ENCODE measurements at places on chromosomes 2 and 18.
A peak's percentile ranks its signal among the peaks of the same experiment; 100 is the strongest.

DNA sequence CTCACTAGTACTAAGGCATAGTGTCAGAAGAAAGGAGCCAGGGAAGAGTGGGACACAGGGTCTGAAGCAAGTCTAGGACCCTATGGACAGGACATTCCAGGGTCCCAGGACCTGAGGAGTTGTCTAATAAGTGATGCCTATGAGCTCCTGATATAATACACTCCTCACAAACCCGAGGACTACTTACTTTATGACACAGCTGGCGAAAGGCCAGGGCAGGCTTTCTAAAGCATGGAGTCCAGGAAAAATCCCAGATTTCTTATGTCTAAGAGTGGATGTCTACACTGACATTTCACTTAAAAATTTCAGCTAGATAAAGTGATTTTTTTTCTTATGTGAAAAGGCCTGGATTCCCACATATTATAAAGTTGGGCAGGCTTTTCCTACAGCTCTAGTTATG is 502.2 kb upstream of the SETBP1 start:
- no peak for DNase-seq

DNA sequence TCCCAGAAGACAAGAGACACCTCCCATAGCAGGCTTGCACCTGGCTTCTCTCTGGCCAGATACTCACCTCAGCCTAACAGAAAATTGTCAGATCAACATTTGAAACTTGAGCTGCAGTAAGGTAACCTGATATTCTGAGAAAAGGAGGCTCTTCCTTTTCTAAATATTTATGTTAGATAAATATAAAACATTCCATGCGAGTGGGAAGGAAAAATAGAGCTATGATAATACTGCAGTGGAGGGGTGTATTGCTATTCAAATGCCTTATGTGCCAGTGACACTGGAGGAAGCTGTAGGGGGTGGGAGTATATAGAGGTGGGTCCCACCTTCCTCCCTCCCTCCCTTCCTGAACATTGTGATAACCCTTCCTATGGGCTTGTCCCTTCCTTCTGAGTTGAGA is 515.5 kb upstream of the CHAC2 start:
- DNase-seq, result no peak

DNA sequence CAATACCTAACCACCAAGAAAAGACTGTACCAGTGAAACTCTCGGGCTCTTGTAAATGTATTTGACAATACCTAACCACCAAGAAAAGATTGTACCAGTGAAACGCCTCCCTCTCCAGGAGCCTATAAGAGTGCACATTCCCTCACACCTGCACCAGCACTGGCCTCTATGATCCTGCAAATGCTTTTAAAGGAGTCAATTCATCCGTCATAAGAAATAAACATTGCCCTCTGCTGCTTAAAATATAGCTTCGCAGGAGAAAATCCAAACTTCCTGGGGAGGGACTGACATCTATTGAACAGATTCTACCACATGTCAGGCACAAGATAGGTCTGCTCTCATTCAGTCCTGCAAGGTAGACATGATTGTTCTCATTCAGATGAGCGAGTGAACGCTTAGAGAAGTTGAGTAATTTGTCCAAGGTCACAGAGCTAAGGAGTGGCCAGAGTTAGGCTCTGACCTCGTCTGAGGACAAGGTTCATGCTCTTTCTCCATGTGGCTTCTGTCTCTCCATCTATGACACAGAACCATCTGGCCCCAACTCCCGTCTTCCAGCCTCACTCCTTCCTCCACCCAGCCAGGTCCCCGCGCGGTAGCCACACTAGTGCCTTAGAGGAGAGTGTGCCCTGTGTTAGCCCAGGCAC is 38.7 kb downstream of the MCFD2 start:
- peak; percentile 94 for DNase-seq

- DNase-seq, result no peak
These were observed 127.9 kb upstream of the PGAP1 start for GRCh38 chr2:197054437-197054836.

GRCh38 chr18:50358844-50359243 is 16.0 kb upstream of the SKA1 start:
- DNase-seq, result no peak

DNA sequence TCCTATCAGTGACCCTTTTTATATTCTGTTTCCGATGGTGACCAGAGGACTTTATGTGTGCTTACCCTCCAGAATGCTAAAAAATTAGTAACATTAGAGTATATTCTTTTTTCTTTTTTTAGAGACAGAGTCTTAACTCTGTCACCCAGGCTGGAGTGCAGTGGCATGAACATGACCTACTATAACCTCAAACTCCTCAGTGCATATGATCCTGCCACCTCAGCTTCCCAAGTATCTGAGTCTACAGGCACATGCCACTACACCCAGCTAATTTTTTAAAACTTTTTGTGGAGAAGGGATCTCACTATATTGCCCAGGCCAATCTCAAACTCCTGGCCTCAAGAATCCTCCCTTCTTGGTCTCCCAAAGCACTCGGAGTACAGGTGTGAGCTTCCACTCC is 74.6 kb downstream of the MALT1 start:
- no peak for DNase-seq

DNA sequence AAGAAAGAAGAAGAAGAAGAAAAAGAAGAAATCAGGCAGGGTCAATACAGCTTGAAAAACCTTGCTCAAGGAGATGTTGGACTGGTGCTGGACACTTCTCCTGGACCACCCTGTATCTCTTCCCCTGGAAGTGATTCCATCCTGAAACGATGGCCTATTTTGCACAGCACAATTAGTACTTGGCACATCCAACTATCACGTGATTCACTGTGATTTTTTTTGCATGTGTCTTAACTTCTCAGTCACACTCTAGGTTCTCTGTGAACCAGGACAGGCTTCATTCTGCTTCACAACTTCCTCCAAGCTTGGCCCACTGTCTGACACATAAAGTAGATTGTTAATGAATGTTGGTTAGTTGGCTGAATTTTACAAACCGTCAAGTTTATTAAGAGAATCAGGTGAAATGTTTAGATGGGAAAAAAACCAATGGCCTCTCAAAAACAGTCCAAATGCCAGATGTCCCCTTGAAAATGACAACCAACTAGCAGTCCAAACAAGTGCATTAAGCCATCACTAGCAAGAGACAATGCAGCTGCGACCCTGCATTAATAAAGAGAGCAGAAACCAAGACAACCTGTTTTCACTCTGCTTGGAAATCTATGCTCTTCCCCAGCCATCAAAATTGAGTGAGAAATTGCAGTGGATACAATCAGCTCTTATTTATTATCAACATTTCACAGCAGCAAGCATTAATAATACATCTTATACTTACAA is 300.0 kb upstream of the CHAC2 start:
- DNase-seq, result no peak

GRCh38 chr18:74351354-74351753 is 35.7 kb downstream of the C18orf63 start:
- DNase-seq, result peak; percentile 68

DNA sequence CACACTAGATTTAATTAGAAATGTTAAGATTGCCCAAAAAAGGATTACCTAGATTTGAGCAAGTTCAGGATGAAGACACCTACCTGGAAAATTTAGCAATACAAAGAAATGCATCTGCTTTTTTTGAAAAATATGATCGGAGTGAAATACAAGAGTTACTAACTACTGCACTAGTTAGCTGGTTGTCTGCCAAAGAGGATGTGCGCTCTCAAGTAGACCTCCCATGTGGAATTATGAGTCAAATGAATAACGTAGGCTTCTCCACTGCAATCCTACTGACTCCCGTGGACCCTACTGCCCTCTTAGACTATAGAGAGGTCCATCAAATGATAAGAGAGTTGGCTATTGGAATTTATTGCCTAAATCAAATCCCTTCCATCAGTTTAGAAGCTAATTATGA is 2.0 kb downstream of the ANKAR start:
- DNase-seq, result peak; percentile 16

- no peak for DNase-seq
These were observed 56.5 kb downstream of the PLA2R1 start for GRCh38 chr2:160005908-160006307.

- DNase-seq, result no peak
These were observed 203.9 kb upstream of the ALPP start for GRCh38 chr2:232174662-232175061.

DNA sequence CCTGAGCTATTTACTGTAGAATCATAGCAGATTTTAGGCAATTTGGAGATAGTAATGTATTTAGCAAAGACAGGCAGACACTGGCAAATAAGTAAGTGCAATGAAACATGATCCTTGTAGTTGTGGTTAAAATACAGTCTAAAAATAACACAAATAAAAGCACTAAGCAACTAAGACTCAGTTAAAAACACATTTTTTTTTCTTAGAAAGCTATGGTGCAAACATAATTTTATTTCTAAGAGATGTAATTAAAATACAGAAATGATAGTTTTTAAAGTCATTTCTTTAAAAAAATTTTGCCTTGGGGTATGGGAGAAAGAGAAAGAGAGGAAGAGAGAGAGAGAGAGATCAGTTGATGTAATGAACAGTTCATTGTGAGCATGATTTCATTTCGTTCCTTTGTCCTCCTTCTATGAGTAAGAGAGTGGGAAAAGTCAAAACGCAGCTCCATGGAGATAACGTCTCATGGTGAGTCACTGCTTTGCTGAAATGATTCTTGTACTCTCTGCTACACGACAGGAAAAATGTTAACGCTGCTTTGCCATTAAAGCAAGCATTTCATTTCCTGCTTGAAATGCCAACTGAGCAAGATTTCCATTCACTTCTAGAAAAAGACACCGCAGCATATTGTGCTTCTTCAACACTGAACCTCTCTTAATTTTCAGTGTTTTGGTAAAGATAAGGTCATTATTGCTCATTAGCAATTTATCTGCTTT is 61.3 kb upstream of the PGAP1 start:
- DNase-seq, result peak; percentile 98

DNA sequence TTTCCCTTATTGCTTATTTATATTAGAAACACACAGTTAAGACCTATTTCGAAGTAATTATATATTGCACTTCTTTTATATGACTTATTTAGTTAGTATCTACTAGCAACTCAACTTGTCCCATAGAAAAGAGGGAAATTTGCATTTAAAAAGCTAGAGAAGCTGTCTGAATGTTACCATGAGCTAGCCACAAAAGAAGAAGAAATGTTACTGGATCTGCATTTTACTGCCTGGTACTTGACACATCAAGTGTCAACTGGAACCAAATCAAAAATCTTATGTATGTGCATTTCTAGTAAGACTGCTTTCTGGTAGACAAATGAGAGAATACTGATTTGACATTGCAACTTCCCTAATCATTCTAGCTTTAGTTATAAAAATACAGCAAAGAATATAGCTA is 424.6 kb upstream of the VRK2 start:
- DNase-seq, result no peak

- peak; percentile 53 for DNase-seq
These were observed 29.5 kb upstream of the SMAD7 start for GRCh38 chr18:48979944-48980890.

- DNase-seq, result no peak
These were observed 31.9 kb upstream of the ATP6V1B1 start for GRCh38 chr2:70903641-70904340.
